ENCODE measurements at places on chromosomes 7 and 10. TPM values are rescaled to one million over a fixed set of nuclear protein-coding genes. Genes with fewer than 3 reads are reported as not detected.

DNA sequence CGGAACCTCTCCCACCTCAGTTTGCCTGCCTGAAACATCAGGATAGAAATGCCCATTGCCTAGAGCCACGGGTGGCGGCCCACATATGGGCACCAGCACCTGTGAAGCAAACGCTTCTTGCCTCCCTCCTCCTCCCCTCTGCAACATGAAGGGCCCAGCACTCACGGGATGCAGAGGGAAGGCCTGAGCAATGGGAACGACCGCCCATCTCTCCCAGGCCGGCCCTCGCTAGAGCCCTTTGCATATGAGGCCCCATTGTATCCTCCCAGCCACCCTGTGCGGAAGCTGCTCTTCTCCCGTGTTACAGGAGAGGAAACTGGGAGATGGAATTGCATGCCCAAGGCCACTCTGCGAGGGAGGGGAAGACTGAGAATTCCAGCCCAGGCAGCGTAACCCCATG lies 88.2 kb downstream of the RGS10 start:
- no peak for DNase-seq

- no peak for DNase-seq
Measured at GRCh38 chr10:1939016-1939415, 201.7 kb upstream of the ADARB2 start.

- no peak for DNase-seq
Measured at GRCh38 chr10:119942973-119943372, 50.4 kb downstream of the SEC23IP start.

DNA sequence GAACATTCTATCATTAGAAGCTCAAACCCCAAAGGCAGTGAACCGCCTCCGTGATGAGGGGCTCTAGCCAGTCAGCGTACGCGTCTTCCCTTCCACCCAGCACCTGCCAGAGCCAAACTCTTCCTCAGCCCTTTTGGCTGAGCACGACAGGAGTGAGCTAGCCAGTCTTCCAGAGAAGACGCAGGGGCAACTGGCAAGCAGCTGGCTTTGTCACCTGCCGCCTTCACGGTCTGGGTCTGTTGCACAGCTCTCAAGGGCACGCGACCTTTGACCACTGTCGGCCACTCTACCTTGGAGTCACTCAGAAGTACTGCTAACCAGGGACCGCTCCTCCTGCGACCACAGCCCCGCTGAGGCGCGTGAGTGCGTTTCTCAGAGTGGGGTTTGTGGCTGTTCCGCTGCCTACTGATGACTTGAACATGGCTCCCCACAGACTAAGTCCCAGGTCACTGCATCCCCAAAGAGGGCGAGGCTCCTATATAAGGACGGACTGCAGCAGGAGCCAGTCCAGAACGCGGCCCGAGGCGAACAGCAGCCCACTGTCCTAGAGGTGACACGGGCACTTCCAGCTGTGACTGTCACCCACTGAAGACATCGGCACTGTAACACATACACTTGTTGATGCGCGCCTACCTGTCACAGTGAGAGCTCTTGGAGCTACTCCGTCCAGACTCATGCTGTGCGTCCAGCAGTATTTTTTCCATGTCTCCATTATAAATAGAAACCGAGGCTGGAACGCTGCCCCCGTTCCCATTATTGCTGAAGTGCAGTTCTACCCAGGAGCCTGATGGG lies 8.4 kb downstream of the BNIP3 start:
- DNase-seq, result no peak

GRCh38 chr10:16999665-17000451 lies 129.8 kb downstream of the CUBN start:
- no peak for DNase-seq

- peak; percentile 26 for DNase-seq
Measured at GRCh38 chr7:13953368-13953767, 36.1 kb downstream of the ETV1 start.

GRCh38 chr10:5891009-5891408 lies 966 bp downstream of the FBH1 start:
- DNase-seq, result no peak

GRCh38 chr10:60606343-60607080 lies 171.8 kb upstream of the CDK1 start:
- no peak for DNase-seq

DNA sequence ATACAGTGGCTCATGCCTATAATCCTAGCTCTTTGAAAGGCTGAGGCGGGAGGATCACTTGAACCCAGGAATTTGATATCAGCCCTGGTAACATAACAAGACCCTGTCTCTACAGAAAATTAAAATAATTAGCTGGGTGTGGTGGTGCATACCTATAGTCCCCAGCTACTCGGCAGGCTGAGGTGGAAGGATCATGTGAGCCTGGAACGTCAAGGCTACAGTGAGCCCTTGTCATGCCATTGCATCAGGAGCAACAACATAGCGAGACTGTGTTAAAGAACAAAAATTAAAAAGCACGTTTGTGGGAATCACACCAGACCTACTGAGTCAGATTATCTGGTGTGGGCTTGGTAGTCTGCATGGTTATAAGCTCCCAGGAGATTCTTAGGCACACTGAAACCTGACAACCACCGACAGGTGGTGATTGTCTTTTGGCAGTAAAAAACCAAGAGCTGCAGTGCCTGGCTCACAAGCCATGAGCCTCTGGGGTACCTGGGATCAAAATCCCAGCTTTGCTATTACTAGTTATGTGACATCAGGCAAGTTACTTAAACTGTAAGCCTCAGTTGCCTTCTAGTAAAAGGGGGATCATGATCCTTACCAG lies 146.9 kb downstream of the SND1 start:
- DNase-seq, result no peak

GRCh38 chr7:11332865-11333228 lies 359.2 kb downstream of the PHF14 start:
- no peak for DNase-seq

GRCh38 chr7:47818796-47819606 lies 129.3 kb downstream of the PKD1L1 start:
- peak; percentile 89 for DNase-seq

- no peak for DNase-seq
Measured at GRCh38 chr7:23298141-23298881, 828 bp upstream of the MALSU1 start.

GRCh38 chr10:20991526-20991925 lies 94.4 kb upstream of the NEBL start:
- no peak for DNase-seq

DNA sequence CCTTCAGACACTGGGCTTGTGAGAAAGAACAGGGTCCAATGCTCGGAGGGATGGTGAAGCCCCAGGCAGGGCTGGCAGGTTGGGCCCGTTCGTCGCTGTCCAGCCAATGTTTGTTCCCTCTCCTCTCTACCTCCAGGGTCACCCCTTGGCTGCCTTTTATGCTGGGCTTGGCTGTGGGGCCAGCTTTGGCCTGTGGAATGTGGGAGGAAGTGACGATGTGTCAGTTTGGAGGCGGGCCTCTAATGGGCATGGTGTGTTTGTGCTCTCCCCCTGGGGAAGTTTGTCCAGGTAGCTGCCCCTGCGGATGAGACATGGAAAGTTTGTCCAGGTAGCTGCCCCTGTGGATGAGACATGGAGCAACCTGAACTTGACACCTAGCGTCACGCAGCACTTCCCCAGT lies 236.7 kb downstream of the GLRX3 start:
- no peak for DNase-seq

DNA sequence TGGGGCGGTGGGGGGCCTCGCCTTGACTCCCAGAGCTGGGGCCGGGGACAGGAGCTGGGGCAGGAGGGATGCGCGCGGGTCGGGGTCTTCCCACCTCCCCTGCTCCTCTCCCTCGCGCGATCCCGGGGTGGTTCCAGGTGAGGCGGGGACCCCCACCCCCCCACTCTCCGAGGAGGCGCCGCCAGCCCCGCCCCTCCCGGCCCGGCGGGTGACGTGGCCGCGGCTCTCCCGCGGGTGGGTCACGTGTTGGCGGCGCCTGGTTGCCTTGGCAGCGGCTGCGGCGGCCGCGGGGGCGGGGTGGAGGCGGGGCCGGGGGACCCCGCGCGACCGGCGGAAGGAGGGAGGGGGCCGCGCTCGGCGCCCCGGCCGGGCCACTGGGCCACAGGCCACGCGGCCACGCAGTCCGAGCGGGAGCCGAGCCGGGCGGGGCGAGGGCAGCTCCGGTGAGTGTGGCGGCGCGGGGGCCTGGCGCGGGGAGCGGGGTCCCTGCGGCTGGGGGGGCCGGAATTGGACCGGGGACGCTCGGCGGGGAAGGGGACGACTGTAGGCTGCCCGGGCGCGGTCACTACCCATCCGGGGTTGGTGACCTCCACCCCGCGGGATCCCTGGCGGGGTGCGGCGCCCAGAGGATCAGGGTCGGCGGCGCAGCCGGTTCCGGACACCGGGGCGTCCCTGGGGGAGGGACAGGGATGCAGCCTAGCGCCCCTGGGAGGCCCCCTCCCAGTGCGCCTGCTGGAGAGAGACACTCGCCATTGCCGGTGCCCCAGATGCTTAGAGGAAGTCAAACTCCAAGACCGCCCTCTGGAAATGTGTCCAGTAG lies at the start of gene ORAI2:
Gene ORAI2 (plus strand): TSS at position 357 of the 820 bp plus-strand sequence. CDS start 5,382 bp downstream, outside the sequence.
- DNase-seq, result peak; percentile 92

- DNase-seq, result peak; percentile 56
Measured at GRCh38 chr10:96673318-96674099, 46.8 kb downstream of the PIK3AP1 start.

GRCh38 chr10:126422567-126422966 lies 34.3 kb upstream of the ADAM12 start:
- no peak for DNase-seq

Gene VAX1
- total RNA-seq, result not detected

Gene ZPBP
- not detected for total RNA-seq

Gene ACHE
- 13.7 TPM for total RNA-seq

All from right cardiac atrium (tissue), 5 donors.